ENCODE measurements at places on chromosomes 5 and 9.

DNA sequence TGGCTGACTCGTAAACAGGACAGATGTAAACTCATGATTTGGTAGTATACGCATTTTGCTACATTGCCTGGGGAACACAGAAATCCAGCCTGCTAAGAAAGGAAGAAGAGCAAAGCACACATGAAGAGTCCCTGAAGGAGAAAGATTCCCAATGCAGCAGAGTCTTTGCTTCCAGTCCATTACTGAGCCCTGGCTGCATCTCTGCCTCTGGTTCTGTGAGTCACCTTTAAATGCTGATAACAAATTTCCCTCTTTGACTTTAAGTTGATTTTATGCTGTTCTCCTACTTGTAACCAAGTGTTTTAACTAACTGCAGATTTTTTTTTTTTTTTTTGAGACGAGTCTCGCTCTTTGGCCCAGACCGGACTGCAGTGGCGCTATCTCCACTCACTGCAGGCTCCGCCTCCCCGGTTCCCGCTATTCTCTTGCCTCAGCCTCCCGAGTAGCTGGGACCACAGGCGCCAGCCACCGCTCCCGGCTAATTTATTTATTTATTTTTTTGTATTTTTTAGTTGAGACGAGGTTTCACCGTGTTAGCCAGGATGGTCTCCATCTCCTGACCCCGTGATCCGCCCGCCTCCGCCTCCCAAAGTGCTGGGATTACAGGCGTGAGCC, 8.5 kb upstream of the PRXL2C start:
- no peak for DNase-seq

- DNase-seq = no peak
These were observed 77.8 kb upstream of the SLC1A3 start for GRCh38 chr5:36528588-36528987.

DNA sequence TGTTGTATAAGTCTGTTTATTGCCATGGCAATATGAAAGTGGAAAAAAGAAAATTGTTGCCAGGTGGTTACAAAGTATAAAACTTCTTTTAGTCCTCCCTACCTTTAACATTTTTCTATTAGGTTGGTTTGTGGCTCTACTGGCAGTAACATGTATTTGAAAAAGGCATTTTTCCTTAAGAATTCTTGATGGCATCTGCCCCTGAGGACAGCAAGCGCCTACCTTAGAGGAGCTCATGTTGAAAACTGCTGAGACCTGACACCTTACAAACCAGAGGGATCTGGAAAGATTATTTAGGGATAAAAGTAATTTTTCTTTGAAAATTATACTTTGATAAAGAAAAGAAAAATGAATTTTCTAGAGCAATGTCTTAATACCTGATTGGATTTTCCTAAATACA, 208.1 kb downstream of the CAVIN4 start:
- no peak for DNase-seq

- no peak for DNase-seq
These were observed 148.2 kb downstream of the TLE4 start for GRCh38 chr9:79719989-79720388.

DNA sequence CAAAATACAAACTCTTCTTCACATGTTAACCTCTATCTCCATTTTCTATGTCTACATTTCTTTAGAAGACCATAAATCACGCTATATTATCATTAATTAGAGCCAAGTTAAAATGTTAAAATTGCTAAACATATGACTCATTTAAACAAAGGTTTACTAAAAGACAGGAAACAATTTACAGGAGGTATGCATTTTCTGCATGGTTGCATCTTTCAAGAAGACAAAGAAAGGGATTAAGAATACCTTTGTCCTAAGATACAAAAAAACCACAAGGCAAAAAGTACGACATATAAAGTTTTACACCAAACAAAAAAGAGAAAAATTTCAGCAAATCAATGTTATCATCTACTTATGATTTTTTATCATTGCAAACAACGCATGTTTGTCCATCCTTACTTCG, 324.4 kb downstream of the PDE4D start:
- DNase-seq = no peak

DNA sequence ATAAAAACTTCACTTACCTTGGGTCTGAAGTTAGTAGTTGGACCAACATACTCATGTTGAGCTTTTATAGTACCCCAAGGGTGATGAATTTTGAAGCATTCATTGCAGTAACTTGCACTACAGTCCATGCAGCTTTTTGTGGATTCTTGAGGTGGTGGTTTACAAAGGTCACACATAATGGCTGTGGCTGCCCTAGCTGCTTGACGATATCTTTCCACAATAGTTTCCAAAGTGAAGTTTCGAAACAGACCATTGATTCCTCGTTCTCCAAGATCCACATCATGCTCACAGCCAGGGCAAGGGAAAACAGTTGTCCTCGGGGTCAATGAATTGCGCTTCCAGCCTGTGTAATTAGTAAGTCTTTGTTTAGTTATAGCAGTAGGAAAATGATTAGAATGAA, 22.7 kb downstream of the TRIM36 start:
- no peak for DNase-seq

GRCh38 chr5:180026320-180026719, 45.2 kb downstream of the RNF130 start:
- peak; percentile 36 for DNase-seq

GRCh38 chr5:167720676-167721260, 570.7 kb upstream of the WWC1 start:
- DNase-seq = no peak

GRCh38 chr5:83474991-83475390, 3.4 kb downstream of the VCAN start:
- no peak for DNase-seq

DNA sequence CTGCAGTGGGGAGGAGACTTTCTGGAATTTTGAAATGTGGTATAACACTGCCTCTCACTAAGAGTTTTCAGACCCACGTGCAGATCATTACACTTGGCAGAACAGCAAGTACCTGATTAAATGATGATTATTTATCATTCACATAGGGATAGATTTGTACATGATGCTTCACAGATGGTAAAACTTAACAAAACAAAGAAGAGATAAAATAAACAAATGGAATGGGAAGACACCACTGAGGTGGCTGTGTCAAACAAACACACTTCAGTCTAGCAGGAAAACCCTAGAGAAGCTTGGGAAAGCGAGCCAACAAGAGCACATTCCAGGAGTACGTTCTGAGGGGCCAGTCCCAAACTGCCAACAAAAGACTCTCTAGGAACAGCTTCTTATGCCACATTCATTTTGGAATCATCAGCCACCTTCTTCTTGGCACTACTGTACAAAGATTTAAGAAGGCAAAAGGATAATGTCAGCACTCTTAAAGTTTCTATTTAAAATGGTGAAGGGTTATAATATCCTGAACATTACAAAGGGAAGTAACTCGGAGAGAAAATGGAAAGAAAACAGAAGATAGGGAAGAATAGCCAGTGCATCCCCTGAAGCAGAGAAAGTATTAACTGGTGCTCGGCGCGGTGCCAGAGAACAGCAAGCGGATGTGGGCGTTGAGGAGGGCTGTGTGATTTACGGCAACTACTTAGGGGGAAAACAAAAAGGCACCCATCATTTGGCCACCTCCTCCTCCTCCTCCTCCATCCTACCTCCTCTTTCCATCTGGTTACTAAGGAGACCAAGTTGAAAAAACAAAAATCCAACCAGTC, 1.6 kb downstream of the MED27 start:
- DNase-seq = peak; percentile 46

- no peak for DNase-seq
These were observed 77.0 kb downstream of the DCP2 start for GRCh38 chr5:113053511-113053995.

Measured in COLO829 (cell line).